ENCODE measurements at places on chromosomes 4 and X.

DNA sequence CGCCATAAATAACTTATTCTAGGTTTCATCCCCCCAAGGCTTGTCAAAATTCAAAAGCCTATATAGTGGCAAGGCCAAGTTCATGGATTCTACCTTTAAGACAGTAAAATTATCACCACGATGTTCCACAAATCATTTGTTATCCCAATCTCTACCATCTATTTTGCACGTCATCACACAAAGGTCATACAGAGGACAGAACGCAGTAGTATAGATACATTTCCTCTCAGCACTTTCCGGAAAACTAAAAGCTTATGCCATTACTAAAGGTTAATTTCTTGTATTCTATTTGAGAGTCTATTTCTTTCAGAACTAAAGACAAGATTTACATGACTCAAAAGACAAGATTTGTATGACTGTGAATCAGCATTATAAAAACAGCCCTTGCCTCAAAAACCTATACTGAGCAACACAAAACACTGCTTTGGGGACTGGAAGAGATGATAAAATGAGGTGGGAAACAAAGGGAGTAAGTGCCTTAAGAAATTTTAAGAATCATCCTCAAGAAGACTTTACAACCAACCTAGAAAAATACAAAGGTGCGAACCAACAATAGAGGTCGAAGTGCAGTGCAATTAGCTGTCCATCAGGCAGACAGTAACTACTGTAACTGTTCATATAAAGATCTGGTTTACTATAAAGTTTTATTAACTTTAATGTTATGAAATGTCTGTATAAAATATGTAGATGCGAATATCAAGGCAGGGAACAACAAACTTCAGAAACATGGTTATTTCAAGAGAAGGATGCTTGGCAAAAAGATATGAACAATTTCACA is 7.6 kb downstream of the UBE2D3 start:
- DNase-seq = no peak

GRCh38 chr4:82261084-82261483 is 112.7 kb downstream of the HNRNPD start:
- DNase-seq = no peak

DNA sequence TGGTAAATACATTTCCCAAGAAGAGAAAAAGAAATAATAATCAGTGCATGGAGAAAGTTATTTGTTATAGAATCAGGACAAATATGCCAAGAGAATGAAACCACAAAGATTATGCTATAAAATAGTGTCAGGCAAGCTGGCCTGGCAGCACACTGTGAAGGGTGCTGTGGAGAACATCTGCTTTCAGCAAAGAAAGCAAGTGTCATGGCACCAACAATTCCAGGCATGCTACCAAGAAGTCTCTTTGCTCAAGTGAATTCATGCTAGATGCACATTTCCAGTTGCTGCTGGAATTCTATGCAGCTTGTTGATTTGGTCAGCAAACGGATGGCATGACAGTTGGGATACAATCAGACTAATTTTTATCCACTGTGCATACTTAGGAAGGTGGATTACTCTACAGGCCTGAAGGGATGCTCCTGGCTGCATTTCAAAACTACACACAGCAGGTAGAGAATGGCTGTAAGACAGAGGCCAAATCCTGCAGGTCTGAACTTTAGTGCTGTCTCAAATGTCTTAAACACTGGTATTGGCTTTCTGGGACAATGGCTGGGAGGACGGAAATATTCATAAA is 154.6 kb upstream of the FAT1 start:
- no peak for DNase-seq

DNA sequence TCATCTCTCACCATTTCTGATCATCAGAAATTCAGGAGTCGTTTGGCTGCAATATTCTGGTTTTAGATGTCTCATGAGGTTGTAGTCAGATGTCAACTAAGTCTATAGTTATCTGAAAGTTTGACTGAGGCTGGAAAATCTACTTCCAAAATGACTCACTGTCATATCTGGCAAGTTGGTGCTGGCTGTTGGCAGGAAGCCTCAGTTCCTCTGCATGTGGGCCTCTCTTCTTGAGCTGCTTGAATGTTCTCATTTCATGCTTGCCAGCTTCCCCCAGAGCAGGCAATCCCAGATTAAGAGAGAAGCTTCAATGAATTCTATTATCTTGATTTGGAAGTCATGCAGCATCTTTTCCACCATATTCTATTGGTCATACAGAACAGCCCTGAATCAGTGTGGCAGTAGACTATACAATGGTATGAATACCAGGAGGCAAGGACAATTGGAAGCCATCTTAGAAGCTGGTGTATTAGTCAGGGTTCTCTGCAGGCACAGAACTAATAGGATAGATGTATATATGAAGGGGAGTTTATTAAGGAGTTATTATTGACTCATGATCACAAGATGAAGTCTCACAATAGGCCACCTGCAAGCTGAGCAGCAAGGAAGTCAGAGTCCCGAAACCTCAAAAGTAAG is 46.8 kb upstream of the ELF2 start:
- no peak for DNase-seq

DNA sequence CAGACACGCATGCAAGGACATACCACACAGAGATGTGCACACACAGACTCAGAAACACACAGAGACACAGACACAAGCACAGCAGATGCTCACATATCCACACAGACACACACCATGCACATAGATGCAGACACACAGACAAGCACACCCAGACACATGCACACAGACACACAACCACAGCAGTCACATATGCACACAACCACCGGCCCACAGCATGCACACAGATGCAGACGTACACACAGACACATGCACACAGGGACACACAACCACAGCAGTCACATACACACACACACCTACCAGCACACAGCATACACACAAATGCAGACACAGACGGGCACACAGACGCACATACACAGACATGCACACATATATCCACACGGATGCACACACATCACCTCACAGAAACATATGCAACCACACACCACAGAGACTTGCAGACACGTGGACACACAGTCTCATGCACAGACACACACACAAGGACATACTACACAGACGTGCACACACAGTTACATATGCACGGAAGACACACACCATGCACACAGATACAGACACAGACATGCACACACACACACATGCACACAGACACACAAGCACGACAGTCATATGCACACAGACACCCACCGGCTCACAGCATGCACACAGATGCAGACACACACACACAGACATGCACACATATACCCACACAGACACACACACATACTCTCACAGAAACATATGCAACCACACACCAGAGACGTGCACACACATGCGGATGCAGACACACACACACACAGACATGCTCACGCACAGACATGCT is 25.2 kb upstream of the SLC25A6 start:
- no peak for DNase-seq

- no peak for DNase-seq
Observed at GRCh38 chr4:47831026-47831679, 6.7 kb downstream of the CORIN start.

DNA sequence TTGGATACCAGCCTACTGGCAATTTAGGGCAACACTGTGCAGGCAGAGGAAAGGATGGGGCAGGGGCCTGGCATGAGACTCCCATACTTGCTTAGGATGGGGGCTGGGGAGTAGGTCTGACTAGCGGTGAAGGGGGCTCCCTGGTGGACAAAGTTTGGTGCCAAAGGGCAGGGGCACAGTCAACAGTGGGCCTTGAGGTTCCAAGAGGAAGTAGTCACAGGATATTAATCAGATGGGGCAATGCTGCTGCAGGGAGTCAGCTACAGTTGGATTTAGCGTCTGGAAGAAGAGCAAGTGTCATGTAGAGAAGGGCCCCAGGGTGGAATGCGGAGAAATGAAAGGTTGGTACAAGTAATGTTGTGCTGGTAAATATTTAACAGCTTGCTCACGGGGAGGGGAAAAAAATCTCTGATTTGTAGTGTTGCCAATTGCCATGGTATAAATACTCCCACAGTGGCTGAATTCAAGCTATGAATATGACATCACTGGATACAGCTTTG is 139.4 kb downstream of the PJA1 start:
- no peak for DNase-seq

GRCh38 chr4:155085843-155086530 is 122.4 kb upstream of the NPY2R start:
- no peak for DNase-seq

GRCh38 chr4:39808231-39808749 is 110.4 kb downstream of the UBE2K start:
- DNase-seq = no peak

DNA sequence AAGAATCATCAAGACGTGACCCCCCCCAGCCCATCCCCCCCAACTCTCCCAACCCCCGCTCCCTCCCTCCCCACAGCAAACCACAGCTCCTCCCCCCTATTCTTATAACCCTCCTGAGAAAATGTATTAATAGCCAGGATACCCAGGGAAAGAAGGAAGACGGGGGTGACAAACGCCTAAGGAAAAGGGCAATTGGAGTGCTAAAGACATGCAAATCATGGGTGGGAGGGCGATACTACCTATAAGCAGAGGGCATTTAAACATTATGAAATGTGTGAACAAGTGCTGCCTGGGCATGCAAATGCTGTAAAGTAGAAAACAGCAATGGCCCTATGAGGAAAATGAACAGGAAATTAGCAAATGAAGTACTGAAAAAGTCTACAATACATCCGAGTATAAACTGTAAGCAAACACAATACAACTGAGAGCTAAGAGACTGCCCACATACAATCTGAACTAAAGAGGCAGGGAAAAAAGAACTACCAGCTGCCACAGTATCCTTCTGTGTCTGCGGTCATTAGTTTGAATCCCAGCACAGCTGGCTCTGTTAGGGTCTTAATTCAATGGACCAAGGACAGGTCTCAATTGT is 2.4 kb downstream of the CXXC4 start:
- DNase-seq = no peak

GRCh38 chr4:77065382-77065781 is 10.4 kb downstream of the CCNI start:
- DNase-seq = no peak

DNA sequence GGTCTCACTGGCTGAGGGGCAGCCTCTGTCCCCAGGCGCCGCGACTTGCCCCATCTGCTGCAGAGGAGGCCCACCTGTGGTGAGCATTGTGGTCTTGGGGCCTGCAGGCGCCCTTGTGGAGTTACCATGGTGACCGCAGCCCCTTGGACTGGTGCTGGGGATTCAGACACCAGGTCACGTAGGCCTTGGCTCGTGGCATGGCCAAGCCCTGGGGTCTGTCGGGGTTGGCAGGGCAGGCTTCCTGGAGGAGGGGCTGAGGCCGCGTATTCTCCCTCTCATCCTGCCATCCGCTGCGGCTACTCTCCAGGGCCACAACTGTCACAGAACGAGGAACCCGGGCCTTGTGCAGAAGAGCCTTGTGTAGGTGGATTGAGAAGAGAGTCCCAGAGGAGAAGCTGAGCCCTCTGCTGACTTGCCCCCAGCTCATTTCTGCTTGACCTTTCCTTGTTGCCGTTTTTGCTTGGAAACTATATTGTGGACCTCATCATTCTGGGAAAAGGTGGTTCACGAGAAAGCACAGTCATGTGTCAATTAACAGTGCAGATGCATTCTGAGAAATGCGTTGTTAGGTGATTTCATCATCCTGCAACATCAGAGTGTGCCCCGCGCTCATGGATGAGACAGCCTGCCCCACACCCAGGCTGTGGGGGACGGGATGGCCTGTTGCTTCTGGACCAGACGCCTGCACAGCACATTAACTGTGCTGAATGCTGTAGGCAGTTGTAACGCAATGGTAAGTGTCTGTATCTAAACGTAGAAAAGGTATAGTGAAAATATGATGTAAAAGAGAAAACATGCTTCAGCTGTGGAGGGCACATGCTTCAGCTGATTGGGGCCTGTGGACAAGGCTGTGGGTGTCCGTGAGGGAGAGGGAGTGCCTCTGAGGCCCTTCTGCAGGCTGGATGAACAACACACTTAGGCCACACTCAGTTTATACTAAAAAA is 38.5 kb downstream of the TRMT44 start:
- no peak for DNase-seq

GRCh38 chr4:159549098-159549518 is 446.2 kb downstream of the RAPGEF2 start:
- no peak for DNase-seq

GRCh38 chr4:138114434-138114833 is 127.7 kb downstream of the SLC7A11 start:
- no peak for DNase-seq

DNA sequence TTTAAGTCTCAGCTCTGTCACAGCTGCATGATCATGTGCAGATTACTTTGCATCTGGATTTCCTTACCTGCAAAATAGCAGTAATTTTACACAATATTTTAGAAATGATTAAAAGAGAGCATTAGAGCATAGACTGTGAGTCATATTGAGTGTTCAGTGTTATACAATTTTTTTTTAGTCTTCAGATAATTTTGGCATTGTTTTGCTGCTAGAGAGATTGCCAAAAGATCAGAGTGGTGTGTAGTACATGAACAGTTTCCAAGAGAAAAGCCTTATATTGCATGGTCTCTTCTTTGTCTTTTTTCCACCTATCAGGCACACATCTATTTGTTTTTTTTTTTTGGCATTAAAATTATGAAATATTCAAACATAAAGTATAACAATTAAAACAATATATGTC is 209.6 kb upstream of the TLL1 start:
- no peak for DNase-seq

- DNase-seq = no peak
Observed at GRCh38 chrX:120617996-120618630, 11.7 kb downstream of the C1GALT1C1 start.

- DNase-seq = no peak
Observed at GRCh38 chr4:130659320-130659719, 1563.4 kb downstream of the C4orf33 start.

- DNase-seq = no peak
Observed at GRCh38 chr4:178314287-178314686, 872.0 kb upstream of the AGA start.

DNA sequence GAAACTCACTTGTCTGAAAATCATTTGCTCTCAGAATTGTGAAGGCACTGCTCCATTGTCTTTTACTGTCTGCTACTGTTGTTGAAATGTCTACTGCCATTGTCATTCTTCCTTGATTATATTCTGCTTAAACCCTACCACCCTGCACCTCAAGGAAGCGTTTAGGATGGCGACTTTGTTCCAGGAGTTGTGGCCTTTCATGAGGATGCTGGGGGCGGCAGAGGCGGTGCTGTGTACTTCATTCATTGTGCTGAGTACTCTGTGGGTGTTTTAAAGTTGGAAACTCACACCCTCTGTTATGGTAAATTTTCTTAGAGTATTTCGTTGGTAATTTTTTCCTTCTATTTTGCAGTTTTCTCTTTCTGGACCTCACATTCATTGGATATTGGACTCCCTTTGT is 258.9 kb downstream of the TENM3 start:
- DNase-seq = no peak

- DNase-seq = no peak
Observed at GRCh38 chr4:18882468-18882867, 860.9 kb upstream of the LCORL start.

GRCh38 chrX:96314985-96315384 is 369.7 kb upstream of the DIAPH2 start:
- DNase-seq = no peak

DNA sequence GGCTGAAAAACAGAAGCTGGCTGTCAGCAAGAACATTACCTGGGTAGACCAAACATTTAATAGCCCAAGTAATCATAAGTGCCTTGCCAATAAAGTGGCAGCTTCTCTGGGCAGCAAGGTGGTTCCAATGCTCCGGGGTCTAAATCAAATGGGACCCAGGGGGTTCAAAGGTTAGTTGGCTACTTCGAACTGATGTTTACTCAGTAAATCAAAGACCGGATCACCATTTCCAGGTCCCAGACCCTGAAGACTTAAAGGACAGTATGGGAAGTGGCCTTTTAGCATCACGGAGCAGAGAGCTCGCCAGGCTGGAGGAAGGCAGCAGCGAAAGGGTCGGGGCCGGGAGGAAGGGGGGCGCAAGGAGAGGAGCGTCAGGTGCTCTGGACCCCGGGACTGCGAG is 1.0 kb downstream of the SH3KBP1 start:
- DNase-seq = no peak

- DNase-seq = no peak
Observed at GRCh38 chr4:128951316-128951715, 141.8 kb downstream of the JADE1 start.

All from NCI-H1930 (cell line).